Activated CD4-positive, alpha-beta T cell treated with anti-CD3 and anti-CD28 coated beads, Interleukin-2, amount 10 ng/mL, durations not matched to agents 7 days and 5 days (primary cell): ENCODE measurements at places on chromosomes 16 and 17. TPM values are rescaled to one million over a fixed set of nuclear protein-coding genes. Genes with fewer than 3 reads are reported as not detected.

The TRPV3 gene
- 0.10 TPM for total RNA-seq

The SLC12A3 gene
- not detected for total RNA-seq

The PERCC1 gene
- total RNA-seq: not detected

The TBX6 gene
- total RNA-seq: 1.7 TPM

The ST6GALNAC1 gene
- 1.4 TPM for total RNA-seq

The COPZ2 gene
- total RNA-seq: 3.4 TPM

The CACNG5 gene
- not detected for total RNA-seq

The CRYBA1 gene
- not detected for total RNA-seq

The ZNF205 gene
- total RNA-seq: not detected

The CHST4 gene
- not detected for total RNA-seq

The SOST gene
- total RNA-seq: not detected

The IL34 gene
- total RNA-seq: not detected

The VWA3A gene
- 0.20 TPM for total RNA-seq

The PLA2G10 gene
- not detected for total RNA-seq

The CTRB2 gene
- not detected for total RNA-seq

The ENPP7 gene
- total RNA-seq: not detected

The CD300A gene
- total RNA-seq: 6.7 TPM

The ITGB3 gene
- total RNA-seq: 0.98 TPM

The SLC35G6 gene
- not detected for total RNA-seq

The NUBP2 gene
- total RNA-seq: 40.2 TPM

The RGS9 gene
- total RNA-seq: 6.0 TPM

The PHOSPHO1 gene
- total RNA-seq: not detected

The TP53TG3C gene
- not detected for total RNA-seq

The NUDT21 gene
- 213 TPM for total RNA-seq

The KRT31 gene
- not detected for total RNA-seq

The PIMREG gene
- total RNA-seq: 16.4 TPM

The CMTM2 gene
- 0.73 TPM for total RNA-seq

The DPEP3 gene
- total RNA-seq: 0.10 TPM

The SPATA22 gene
- total RNA-seq: 0.89 TPM

The KRT24 gene
- total RNA-seq: not detected

The OR2C1 gene
- not detected for total RNA-seq

The SMTNL2 gene
- not detected for total RNA-seq

The CTRB1 gene
- total RNA-seq: not detected

The CTF1 gene
- 0.31 TPM for total RNA-seq

The KREMEN2 gene
- not detected for total RNA-seq

The SEBOX gene
- not detected for total RNA-seq

The KCNAB3 gene
- 11.8 TPM for total RNA-seq

The PGAP6 gene
- total RNA-seq: 85.2 TPM

The PRR15L gene
- total RNA-seq: not detected

The NACA2 gene
- not detected for total RNA-seq

The SLFN12L gene
- 102 TPM for total RNA-seq

The NRN1L gene
- 1.5 TPM for total RNA-seq

The TNP2 gene
- not detected for total RNA-seq

The SLC6A2 gene
- not detected for total RNA-seq

The SLC13A2 gene
- not detected for total RNA-seq

The PPY gene
- not detected for total RNA-seq

The DHX58 gene
- 52.4 TPM for total RNA-seq

The PRAC1 gene
- not detected for total RNA-seq
